ENCODE measurements at places on chromosomes 11 and 22. TPM values are rescaled to one million over a fixed set of nuclear protein-coding genes. Genes with fewer than 3 reads are reported as not detected.

HORMAD2 gene
- 0.08 TPM for polyA plus RNA-seq

KDM4E gene
- polyA plus RNA-seq: 0.18 TPM

OR51I1 gene
- not detected for polyA plus RNA-seq

- no peak for DNase-seq
Observed at GRCh38 chr22:43823911-43824665, 12.0 kb upstream of the EFCAB6 start.

- DNase-seq: no peak
Observed at GRCh38 chr11:130413405-130414106, 14.9 kb downstream of the ADAMTS8 start.

DNA sequence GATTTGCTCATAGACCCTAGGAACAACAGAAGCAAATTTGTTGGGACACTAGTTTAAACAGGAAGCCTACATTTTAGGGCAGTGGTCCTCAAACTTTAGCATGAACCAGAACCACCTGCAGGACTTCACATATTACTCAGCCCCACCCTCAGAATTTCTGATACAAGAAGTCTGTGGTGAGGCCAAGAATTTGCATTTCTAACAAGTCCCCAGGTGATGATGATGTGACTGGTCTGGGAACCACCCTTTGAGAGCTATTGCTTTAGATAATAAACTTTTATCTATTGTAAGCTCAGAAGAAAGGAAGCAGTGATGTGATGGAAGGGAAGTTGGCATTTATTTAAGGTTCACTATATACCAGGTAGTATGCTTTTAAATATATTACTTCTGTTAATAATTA is 194.0 kb downstream of the FAM181B start:
- DNase-seq: no peak

DNA sequence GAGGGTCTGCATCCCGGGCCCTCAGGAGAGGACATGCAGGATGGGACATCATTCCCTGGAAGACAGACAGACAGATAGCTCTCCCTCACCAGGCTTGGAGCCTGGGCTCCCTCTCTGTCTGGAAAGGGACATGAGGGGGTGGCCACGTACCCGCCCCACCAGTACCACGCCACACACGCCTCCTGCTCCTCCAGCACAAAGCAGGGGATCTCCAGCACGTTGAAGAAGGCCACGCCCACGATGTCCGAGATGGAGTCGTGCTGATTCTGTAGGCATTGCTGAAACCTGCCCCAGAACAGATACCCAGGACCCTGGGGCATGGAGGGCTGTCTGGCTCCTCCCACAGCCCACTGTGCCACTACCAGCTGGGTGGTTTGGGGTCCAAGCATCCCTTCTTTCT is 2.2 kb downstream of the PLA2G3 start:
- no peak for DNase-seq

DNA sequence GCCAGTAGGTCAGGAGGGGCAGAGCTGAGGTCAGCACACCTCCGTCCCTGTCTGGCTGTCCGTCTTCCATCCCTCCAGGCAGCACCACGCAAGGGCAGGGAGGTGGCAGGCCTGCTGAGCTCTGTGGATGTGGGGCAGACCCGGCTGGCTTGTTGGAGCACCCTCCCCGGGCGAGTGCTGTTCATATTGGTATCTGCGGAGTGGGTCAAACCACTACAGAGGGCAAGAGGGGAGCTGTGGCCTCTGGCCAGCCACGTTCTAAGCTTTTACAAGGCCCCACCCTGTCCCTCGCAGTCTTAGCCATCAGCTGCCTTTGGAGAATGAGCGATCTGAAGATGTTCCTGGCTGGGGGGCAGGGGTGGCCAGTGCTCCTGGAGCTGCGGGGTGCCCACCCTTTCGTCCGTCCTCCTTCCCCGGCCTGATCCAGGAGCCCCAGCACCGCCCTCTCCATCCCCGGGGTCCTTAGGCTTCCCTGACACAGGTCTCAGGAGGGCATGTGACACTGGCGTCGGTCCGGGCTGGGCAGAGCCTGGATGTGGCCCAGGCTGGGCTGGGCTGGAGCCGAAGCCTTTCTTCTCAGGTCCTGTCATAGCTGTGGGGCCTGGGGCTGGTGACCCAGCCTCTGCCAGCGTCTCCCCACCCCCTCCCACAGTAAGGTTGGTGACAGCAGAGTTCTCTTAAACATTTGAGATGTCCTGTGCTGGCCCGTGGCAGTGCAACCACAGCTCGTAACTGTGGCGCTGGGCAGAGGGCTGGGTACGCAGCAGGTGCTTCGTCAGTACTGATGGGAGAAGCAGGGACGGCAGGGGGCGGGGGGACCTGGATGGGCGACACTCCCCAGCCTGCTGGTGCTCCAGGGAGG is 31.7 kb upstream of the GRAMD4 start:
- DNase-seq: no peak

- no peak for DNase-seq
Observed at GRCh38 chr22:17091851-17092250, 7.1 kb downstream of the IL17RA start.

DNA sequence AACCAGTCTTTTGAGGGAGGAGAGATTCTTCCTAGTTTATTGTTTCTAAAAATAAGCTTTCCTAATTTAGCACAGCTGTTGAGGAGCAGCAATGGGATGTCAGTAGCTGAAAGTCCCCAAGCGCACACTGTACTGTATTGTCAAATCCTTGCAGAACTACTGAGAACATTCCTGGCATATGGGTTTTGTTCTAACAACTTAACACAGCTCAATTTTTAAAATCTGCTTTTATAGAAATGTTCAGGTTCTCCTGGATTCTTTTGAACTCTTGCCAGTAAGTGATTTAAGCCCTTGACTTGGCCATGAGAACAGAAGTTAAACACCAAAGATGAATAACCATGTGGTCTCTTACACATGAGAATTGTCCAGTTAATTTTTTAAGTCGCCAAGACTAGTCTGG is 218.6 kb downstream of the FAT3 start:
- DNase-seq: no peak

DNA sequence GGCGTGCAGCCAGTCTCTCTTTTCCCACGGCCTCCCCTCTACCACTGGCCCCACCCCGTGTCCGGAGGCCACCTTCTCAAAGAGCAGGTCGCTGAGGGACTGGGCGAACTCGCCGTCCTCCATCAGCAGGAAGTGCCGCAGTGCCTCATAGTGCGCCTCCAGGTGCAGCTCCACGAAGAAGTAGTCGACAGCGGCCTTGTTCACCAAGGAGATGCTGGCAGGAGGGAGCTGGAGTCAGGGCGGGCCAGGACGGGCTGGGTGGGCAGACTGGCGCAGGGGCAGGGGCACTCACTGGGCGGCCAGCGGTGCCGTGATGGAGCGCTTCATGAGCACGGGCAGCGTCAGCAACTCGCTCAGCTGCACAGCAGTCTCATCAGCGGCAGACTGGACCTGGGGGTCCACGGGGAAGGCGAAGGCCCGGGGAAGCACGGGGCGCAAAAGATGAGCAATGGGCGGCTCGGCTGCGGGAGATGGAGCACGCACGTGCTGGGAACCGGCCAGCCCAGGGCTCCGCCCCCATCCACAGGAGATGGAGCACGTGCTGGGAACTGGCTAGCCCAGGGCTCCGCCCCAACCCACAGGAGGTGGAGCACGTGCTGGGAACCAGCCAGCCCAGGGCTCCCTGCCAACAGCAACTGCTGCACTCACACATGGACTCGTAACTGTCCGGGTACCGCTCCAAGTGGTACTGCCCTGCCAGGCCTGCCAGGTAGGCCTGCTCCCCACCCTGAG is 18.4 kb downstream of the SELENOO start:
- DNase-seq: no peak

- DNase-seq: no peak
Observed at GRCh38 chr11:111429066-111429506, 50.0 kb upstream of the POU2AF1 start.

DNA sequence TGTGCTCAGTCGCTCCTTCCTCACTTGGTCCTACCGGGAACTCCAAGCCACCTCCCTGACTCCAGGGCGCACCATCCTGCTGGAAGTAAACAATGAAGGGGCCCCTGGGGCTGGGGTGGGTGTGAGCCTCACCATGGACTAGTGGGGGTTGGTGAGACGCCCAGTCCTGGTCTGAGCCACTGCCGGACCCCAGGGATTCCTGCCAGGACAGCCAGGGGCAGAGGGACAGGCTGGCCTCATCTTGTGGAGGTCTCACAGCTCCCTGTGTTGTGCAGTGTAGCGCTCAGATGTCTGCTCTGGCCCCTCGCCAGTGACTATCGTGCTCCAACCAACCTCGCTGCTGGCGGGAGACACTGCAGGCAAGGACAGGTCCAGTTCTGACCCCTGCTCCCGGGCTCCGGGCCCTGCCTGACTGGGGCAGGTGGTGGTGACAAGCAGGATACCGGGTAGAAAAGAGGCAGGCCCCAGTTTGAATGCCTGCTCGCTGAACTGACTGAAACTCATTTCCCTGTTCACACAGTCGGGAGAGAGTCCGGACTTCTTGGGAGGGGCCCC is 1021.4 kb downstream of the BRD1 start:
- DNase-seq: no peak

- no peak for DNase-seq
Observed at GRCh38 chr11:70471254-70471653, 72.9 kb downstream of the CTTN start.
